Colonic mucosa (tissue), 4 donors: ENCODE measurements at places on chromosomes 2 and 18. TPM values are rescaled to one million over a fixed set of nuclear protein-coding genes. Genes with fewer than 3 reads are reported as not detected.

GRCh38 chr18:75089748-75090327, 119.1 kb downstream of the PTGR3 start:
- DNase-seq, result no peak

GRCh38 chr2:54545702-54546450, 89.7 kb downstream of the SPTBN1 start:
- DNase-seq, result no peak

- no peak for DNase-seq
These were observed 9.3 kb downstream of the OTX1 start for GRCh38 chr2:63059793-63060471.

DNA sequence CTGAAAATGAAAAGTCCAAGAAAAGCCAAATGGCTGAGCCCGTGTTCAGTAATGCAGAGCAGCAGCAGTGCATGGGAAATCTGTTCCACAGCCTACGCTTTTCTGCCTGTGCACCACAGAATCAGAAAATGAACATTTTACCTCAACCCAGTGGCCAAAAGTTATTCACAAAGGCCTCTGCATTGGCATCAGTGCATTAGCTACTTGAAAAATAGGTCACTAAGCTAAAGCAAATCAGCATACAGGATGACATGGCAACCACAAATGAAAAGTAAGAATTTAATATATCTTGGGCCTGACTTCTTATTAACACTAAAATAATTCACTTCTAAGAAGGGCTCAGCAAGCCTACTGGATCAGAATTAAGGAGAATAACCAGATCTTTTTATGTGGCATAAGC, 1145.3 kb upstream of the CHAC2 start:
- DNase-seq, result no peak

- no peak for DNase-seq
These were observed 128.0 kb downstream of the ABCA12 start for GRCh38 chr2:215010390-215010789.

DNA sequence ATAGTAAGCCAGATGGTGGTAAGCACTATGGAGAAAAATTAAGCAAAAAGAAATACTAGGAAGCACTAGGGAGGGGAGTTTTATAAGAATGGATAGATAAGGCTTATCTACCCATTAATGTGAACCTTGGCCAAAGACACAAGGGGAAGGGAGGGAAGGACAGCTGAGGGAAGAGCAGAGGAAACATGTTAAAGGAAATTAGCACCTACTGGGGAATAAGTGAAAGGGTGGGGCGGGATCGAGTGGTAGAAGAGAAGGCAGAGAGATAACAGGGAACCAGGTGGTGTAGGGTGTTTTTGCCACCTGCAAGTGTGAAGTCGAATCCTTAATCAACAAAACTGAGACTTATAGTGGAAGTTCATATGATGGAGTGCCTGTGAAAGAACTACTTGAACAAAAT, 1.7 kb downstream of the UNC80 start:
- no peak for DNase-seq

DNA sequence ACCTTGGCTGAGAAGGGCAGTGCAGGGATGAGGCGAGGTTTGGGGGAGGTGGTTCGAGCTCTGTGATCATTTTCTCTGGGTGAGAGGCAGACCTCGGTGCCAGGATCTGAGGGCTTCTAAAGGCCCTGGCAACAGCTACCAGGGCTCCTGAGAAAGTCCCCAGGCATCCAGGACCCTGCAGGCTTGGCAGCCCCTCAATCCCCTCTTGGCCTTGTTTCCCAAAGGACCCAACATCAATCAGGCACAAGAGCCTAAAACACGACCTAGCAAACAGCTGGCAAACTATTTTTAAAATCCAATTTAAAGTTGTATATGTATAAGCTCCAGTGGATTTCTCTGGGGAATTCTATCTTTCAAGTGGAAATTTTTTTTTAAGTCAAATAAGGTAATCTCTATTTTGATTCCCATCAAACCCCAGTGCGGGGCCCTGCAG, 15.0 kb upstream of the MAT2A start:
- DNase-seq, result no peak

The SOWAHC gene
- 35.7 TPM for total RNA-seq
